Umbilical cord (tissue), 2 donors: ENCODE measurements at places on chromosomes 11 and 22.

GRCh38 chr11:73425108-73425507 lies 48.9 kb downstream of the RELT start:
- DNase-seq, result peak; percentile 42

GRCh38 chr11:70861559-70861958 lies 390.8 kb downstream of the SHANK2 start:
- DNase-seq, result no peak

DNA sequence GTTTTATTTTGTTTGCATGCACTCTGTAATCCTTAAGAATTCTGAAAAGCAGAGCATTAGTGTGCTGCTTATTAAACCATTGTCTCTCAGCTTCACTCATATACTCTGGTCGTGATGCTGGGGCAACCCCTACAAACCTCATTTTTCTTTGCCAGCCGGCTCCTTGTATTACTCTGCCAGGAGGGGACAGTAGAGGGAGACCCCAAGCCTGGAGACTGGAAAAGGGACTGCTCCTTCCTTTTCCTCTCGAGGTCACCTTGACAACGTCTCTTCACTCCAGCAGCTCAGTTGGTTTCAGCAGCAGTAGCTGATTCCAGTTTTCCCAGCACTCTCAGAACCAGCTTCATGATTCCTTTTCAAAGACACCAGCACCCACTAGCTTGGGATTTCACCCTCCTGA lies 2.8 kb upstream of the JHY start:
- DNase-seq, result no peak

- no peak for DNase-seq
These were observed 162.7 kb downstream of the BARX2 start for GRCh38 chr11:129538323-129538722.

DNA sequence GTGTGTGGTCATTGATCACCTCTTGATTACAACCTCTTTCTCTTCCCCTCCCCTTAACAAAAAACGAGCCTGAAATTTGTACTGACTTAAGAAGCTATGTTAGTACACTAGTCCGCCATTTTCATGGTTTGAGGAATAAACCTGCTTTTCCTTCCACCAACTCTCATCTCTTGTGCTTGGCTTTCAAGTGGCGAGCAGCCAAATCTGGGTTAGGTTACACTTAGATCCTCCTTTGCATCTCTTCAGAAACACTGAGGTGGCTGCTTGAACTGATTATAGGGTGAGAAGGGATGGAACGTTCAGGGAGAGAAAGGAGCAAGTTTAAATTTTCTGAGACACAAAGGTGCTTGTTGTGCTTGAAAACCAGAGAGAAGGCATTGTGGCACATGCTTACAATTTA lies 2171.4 kb downstream of the LRRC4C start:
- DNase-seq, result no peak

DNA sequence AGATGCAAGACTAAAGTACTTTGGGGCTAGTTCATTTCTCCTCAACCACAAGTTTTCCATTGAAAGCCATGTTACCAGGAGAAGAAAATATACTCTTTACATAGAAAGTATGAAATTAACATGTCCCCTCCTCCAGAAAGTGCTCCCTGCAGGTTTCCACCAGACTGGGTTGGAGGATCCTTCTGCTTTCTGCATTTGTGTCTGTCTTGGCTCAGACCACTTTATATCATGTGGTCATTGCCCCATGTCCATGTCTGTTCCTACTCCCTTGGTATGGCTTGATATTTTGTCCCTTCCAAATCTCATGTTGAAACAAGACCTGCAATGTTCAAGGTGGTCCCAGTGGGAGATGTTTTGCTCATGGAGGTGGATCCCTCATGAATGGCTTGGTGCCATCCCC lies 28.4 kb upstream of the ACER3 start:
- DNase-seq, result no peak

GRCh38 chr11:120335908-120336640 lies at the start of gene ARHGEF12:
Gene ARHGEF12 (plus strand): TSS chr11:120336413. CDS start chr11:120337244, 831 bp downstream.
- peak; percentile 98 for DNase-seq

DNA sequence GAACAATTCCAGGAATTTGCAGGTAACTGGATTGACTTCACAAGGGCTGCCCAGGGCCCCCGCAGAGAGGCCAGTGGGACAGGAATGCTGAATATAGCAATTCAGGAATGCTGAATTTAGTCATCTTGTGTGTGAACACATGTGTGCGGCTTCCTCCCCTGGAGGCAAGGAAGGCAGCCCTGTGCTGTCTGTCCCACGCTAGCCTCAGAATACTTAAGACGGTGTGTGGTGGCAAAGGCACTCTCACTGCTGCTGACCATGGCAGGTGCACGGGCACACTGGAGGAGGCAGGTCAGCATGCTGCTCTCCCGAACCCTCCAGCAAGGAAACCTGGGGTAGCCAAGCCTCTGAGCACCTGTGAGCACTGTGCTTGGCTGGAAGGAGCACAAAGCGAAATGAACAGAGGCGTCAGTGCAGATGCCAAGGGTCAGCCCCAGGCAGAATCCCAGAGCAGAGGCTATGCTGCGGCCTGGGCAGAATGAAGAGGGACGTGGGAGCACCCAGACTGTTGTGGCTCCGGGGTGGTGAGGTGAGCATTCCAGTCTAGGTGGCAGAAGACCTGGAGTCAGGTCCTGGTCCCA lies 2.7 kb downstream of the GNAZ start:
- DNase-seq, result peak; percentile 3

GRCh38 chr22:20636075-20636812 lies 128.8 kb downstream of the MED15 start:
- DNase-seq, result no peak

DNA sequence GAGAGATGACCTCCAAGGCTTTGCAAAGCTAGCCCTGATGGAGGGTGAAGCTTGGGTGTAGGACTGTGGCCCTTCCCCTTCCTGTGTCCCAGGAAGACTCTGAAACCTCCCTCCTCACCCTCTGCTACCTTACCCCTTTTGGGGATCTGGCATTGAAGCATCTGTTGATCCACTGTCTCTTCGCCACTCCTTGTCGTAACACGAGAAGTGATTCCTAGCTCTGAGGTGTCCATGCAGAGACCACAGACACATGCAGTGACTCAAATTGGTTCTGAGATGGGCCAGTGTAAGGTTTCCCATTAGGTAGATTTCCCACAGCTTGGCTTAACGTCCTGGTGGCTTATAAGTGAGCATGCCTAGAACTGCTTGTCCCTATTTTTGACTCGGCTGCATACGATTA lies 101.4 kb downstream of the ZBTB16 start:
- DNase-seq, result no peak

- no peak for DNase-seq
These were observed 17.0 kb downstream of the USP35 start for GRCh38 chr11:78205691-78206090.

DNA sequence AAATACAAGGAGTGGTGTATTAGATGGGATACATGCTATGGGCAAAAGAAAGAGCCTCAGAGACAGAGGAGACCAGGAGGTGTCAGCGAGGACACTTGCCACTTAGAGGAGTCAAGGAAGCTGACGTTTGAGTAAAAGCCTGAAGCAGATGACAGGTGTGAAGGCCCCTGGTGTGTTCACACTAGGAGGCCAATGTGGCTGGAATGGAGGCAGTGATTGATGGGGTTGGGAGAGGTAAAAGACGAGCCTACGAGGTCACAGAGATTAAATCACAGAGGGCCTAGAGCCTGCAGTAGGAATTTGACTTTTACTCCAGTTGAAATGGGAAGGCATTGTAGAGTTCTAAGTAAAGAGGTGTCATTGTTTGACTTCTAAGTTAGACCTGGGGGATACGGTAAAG lies 12.0 kb upstream of the GDPD5 start:
- no peak for DNase-seq

DNA sequence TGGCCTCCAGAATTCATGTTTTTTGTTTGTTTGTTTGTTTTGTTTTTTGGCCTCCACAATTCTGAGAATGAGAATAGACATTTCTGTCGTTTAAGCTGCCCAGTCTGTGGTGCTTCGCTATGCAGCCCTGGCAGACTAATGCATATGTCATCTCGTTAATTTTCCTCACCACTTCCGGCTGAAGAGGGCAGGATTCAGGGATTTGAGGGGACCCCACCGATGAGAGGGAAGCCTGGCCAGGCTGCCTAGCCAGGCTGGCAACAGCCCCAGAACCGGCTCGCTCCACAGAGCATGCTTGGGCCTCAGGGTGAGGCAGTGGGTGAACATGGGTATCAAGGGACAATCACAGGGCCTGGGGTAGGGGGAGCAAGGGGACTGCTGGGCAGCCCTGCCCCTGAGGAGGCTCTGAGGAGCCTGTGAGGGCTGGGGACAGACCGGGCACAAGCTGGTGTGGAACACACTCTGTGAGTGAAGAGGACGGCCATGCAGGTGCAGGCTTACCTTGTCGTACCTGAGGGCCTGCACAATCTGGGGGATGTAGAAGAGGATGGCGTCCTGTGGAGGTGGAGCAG lies 47.8 kb upstream of the SERPIND1 start:
- DNase-seq, result no peak

- DNase-seq, result no peak
These were observed 3.2 kb downstream of the PPIL2 start for GRCh38 chr22:21669026-21669425.

DNA sequence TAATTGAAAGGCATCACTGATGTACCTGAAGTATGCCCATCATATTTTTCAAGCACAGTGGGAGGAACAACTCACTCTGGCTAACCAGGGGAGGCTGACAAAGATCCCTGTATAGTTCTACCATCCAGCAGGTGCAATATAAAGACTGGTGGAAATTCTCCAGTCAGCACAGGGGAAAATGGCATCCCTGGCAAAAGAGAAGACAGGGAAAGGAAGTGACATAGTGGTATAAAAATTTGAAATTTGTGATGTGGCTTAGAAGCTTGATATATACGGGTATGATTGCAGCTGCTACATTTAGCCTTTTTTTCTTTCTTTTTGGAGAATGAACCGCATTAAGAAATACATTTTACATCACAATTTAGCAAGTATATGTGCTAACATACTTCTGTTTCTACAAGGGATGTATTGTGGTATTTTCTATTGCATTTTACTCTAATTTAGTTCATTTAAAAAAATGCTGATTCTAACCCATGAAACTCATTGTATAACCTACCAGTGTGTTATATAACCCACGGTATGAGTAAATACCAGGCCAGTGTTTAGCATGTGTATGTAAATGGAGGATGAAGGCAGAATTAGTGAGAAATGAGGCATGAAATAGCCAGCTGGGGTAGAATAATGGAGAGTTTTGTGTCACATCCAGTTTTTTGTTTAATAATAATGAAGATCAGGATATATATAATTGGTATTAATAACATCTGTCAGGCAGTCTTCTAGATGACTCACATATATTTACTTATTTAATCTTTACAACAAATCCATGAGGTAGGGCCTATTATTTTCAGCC lies 186.1 kb downstream of the ARHGAP42 start:
- DNase-seq, result no peak

GRCh38 chr22:19972652-19973550 lies 31.3 kb upstream of the TXNRD2 start:
- DNase-seq, result no peak

- no peak for DNase-seq
These were observed 16.2 kb downstream of the MISFA start for GRCh38 chr11:18615628-18616392.

GRCh38 chr22:19814428-19814827 lies 40.2 kb downstream of the GNB1L start:
- no peak for DNase-seq

- no peak for DNase-seq
These were observed 120.4 kb downstream of the PHF21B start for GRCh38 chr22:44889255-44889878.

DNA sequence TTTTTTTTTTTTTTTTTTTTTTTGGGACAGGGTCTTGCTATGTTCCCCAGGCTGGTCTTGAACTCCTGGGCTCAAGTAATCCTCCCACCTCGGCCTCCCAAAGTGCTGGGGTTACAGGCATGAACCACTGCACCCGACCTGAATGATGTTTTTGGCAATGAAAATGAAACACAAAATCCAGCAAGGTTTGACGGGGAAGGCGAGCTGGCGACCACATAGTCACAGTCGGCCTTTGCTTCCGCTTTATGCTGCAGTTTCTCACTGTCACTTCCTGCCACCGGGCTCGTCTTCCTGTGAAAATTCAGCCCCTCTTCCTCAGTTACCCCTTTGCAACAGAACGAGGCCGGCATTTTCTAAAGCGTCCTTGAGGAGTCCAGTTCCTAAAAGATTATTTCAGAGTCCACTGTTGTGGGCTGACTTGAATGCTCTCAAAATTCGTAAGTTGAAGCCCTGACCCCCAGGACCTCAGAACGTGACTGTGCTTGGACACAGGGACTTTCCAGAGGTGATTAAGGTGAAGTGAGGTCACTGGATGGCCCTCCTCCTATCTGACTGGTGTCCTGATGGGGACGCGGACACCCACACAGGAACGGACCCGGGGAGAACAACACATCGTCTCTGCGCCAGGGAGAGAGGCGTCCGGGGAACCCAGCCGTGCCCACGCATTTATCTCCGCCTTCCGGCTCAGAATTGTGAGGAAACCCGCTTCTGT lies 2.9 kb upstream of the BID start:
- DNase-seq, result no peak

- DNase-seq, result no peak
These were observed 215 bp downstream of the ZNRF3 start for GRCh38 chr22:28883657-28883916.

DNA sequence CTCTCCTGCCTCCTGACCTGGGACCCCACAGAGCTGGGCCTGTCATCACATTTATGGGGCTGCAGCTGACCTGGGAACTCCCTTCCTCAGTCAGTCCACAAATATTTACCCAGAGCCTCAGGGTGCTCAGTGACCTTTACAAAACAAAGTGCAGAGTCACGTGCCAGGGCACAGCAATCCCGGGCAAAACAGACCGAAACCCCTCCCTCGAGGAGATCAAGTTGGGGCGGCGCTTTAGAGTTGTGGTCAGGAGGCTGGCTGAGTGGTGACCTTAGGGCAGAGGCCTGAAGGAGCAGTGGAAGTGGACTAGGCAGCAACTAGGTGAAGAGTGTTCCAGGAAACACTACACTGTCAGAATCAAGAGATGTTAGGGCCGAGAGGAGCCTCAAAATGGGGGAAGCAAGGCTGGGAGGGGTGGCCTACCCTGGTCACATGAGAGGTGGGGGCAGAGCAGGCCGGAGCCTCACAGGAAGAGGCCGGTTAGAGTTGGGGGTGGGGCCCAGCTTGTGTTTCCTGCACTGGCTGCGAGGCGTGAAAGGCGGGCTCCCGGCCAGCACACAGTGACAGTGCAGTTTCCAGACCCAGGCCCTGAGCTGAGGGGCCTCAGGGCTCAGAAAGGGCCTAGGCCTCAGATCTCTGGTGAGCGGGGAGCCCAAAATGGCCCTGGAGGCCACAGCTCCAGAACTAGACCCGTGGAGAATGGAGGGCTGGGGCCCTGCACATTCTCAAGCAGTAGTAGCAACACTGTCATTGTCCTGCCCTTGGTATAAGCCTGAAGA lies 3.7 kb upstream of the NEAT1 start:
- DNase-seq, result peak; percentile 97

GRCh38 chr11:2135018-2135569 lies 4.1 kb downstream of the IGF2 start:
- DNase-seq, result no peak

DNA sequence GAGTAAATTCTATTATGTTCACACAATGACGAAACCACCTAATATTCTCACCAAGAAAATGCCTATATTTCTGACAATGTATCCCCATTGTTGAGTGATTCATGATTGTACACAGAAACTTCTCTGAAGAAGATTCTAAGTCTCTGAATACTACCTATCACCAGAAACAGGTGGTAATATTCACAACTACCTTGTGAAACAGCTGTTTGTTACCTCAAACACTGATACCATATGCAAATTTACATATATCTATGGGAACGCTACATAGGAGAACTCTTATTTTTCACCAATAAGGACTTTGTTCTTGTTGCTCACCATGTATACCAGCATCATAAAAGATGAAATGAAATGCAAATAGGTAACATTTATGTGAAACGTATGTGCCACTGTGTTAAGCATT lies 59.3 kb downstream of the PDGFD start:
- DNase-seq, result no peak
